Esophagus mucosa (tissue), 1 donor: ENCODE measurements at places on chromosomes 2 and 18.
A peak's percentile ranks its signal among the peaks of the same experiment; 100 is the strongest.

GRCh38 chr2:37636381-37637066 lies 34.9 kb downstream of the CDC42EP3 start:
- no peak for ATAC-seq

DNA sequence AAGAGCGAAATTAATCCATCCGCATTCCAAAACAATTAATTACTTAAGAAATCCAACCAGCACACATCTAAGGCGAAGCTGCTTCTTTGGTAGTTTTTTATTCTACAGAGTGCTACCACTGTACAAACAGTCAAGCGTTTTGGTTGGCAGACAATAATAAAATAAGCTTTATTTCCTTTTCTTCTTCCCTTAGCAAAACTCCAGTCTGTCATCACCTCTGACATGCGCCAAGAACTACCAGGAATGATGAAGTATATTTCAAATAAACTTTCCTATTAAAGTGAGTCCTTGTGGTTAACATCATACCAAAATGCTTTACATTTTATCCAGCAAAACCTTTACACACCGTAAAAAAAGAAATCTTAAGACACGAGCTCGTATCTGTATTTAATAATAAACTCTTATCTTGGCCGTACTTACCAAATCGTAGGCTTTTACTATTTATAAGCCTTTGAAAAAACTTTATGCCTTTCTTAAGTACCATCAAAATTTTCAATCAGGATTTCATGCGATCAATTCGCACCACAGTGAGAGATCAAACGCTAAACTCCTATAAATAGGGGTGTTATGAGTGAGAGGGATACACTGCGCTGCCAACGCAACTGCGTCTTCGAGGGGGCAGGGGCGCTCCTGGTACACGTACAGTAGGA lies 1.3 kb downstream of the ATL2 start:
- ATAC-seq, result no peak

DNA sequence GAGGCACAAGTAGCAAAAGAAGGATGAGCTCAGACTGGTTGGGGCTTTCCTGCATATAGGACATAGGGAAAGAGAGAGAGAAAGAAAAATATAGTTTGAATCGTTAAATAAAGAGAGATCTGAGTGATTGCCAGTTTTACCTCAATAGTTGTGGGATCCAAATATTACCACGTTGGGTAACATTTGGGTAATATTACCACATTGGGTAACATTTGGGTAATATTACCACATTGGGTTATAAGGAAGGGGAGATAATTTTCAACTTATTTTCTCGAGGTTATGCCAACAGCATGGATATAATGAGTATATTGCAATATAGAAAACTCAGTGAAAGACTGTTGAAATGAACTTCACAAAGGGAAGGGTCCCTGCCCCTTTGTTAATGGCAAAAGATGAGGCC lies 20.7 kb downstream of the SP140 start:
- ATAC-seq, result no peak

GRCh38 chr2:216572582-216573578 lies 60.3 kb upstream of the IGFBP2 start:
- ATAC-seq, result peak; percentile 51

GRCh38 chr2:17583646-17584045 lies 43.1 kb downstream of the VSNL1 start:
- no peak for ATAC-seq

GRCh38 chr2:221851531-221852045 lies 279.5 kb upstream of the EPHA4 start:
- ATAC-seq, result no peak

DNA sequence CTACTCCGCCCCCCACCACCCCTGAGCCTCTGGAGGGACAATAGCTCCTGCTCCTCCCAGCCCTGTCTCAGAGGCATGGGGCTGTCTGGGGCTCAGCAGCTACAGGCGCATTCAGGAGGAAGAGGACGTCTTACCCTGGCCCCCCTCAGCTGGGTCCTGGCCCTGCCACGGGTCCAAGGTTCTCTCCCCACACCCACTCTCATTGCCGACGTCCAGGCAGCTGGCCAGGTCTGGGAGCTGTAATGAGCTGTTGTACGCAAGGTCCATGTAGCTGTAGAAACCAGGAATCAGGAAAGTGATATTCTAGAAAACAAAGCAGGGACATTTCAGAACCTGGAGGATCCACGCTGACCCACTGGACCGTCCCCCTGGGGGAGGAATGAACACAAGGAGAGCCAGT lies 13.5 kb downstream of the PASK start:
- no peak for ATAC-seq

GRCh38 chr18:12066910-12067511 lies 26.6 kb upstream of the ANKRD62 start:
- peak; percentile 30 for ATAC-seq

DNA sequence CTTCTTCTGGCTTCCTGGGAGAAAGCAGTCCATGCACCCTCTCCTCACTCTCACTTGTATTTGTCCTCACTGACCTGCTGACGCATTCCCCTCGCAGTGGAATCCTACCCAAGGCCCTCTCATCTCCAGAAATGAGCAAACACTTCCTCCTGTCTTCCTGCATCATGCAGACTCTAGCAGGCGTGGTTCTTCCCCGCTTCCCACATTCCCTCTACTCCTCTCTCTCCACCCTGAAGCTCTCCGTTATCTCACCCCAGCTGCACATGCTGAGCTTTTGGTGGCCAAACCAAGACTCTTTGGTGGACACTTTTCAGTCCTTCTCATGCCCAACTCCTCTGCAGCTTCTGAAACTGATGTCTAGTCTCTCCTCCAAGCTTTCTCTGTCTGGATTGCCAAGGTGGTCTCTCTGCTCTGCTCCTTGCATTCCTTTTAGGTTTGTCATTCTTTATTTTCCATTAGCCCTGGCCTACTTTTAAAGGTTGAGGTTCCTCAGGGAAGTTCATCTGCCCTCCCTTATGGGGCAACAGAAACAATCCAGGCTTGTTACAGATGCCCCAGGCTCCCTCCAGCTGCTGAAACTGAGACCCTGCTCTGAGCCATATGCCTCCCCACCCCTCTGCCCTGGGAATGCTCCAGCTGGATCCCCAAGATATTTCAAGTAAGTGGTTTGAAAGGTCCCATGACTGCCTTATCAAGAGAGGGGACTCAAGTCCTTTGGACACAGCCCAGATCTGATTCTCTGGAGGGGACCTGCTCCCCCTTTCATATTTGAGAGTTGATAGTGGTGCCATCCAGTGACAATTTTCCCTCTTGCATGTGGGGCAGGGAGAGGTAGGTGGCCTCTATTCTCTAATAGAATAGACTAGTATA lies 835 bp upstream of the IL18RAP start:
- no peak for ATAC-seq

- no peak for ATAC-seq
Measured at GRCh38 chr2:199308567-199308966, 149.2 kb downstream of the SATB2 start.

DNA sequence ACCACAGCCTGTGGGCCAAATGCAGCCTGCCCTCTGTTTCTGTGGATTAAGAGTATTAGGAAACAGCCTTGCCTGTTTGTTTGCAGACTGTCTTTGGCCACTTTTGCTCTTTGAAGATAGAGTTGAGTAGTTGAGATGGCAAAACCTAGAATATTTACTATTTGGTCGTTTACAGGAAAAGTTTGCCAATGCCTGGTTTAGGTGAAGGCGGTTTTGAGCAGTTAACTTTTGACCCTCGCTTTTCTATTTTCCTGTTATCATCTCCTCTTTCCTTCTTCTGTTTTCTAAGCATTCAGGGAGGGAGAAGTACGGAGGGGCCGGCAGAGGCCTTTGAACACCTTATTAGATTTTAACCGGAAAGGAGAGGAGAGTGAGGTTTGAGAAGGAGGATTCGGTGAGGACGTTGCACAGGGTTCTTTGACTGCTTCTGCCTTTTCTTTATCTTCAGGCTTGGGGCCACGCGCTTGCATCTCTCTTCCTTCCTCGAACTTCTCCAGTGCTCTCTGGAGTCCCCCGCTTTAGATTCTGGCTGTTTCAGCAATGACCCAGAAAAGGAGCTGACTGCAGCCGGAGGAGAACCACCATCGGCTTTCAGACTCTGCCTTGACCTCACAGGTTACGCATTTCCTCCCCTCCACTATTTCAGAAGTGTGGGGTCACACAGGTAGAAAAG lies 39.2 kb downstream of the IL1R2 start:
- ATAC-seq, result no peak
